H1 (cell line): ENCODE measurements at places on chromosomes 11 and 22. TPM values are rescaled to one million over a fixed set of nuclear protein-coding genes. Genes with fewer than 3 reads are reported as not detected.

- no peak overlapping the region for H3K4me3 ChIP-seq
- H3K27me3 ChIP-seq: no peaks in the 10 kb centered on the region
- DNase-seq: no peak
- H3K27ac ChIP-seq: no peak overlapping the region
These were observed 109.0 kb downstream of the TRIM29 start for GRCh38 chr11:120028897-120029258.

DNA sequence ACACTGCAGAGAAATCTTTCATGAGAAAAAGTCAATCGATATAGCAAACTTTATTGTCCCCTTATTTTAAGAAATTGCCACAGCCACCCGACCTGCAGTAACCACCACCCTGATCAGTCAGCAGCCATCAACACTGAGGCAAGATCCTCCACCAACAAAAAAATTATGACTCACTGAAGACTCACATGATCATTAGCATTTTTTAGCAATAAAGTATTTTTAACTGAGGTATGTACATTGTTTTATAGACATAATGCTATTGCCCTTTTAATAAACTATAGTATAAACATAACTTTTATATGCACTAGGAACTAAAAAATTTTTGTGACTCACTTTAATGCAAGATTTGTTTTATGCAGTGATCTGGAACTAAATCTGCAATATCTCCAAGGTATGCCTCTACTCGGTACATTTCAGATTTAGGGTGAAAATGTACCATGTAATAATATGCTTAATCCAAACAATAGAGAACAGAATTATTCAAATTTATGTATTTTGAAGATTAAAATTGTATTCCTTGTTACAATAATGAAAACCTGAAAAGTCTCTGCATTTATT is 79.2 kb upstream of the CEP126 start:
- H3K27ac ChIP-seq: no peak overlapping the region
- no peak for DNase-seq
- no peak overlapping the region for H3K4me3 ChIP-seq
- no peaks in the 10 kb centered on the region for H3K4me1 ChIP-seq
- H3K36me3 ChIP-seq: no peaks in the 10 kb centered on the region

DNA sequence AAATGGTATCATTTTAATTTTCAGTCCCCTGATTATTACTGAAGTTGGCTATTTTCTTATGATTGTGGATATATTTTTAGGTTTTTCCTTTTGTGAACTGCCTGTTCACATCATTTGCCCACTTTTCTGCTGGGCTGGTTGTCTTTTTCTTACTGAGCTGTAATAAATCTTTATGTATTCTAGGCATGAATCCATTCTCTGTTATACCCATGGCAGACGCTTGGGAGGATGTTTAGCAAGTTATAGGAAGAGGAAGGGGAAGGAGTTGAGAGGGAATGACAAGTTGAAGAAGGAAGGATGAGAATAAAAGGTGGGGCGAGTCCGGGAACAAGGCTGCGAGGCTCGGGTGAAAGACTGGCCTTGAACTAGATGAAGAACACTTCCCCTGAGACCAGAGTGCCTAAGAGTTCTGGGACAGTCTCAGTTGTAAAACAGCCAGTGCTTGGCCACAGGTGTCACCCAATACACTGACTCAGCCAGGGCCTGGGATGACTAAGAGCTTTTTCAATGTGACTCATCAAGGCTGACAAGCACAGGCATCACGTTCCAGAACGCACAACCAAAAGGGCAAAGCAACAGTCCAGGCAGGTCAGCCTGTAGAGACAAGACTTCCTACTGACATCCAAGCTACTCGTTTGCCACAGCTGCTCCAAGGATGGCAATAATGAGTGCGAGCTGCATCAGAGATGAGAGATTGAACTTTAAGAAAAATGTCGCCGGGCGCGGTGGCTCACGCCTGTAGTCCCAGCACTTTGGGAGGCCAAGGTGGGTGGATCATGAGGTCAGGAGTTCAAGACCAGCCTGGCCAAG is 35.2 kb downstream of the LRFN4 start:
- H3K27me3 ChIP-seq: no peaks in the 10 kb centered on the region
- DNase-seq: no peak
- no peaks in the 10 kb centered on the region for H3K36me3 ChIP-seq
- H3K4me1 ChIP-seq: peaks cover 2% of the 10 kb centered on the region

- no peaks in the 10 kb centered on the region for H3K36me3 ChIP-seq
- no peaks in the 10 kb centered on the region for H3K4me1 ChIP-seq
- H3K27me3 ChIP-seq: no peaks in the 10 kb centered on the region
- no peak overlapping the region for H3K4me3 ChIP-seq
These were observed 24.9 kb upstream of the C11orf58 start for GRCh38 chr11:16713594-16713993.

DNA sequence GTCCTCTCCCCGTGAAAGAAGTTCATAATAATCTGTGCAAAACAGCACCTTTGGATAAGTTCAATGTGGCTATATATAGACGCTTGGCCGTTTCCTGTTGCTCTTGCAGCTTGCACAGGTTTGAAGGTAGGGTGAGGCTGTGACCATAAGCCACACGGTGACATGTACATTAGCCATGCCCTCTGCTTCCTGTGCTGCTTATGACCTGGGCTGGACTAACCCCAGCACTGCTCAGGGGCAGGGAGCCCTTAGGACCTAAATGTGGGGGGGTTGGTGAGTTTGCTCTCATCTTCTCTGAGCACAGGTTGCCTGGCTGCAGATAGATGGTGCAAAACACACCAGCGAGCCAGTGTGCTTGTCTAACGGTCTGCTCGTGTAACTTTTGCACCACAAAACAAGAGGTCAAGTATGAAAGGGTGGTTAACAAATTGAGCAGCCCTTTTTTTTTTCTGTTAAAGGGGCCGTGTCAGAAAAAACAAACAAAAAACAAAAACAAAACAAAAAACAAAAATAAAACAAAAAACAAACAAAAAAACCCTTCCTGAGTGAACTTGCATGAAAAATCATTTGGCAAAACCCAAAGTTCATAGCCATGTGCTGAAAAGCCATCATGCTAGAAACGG is 37.3 kb downstream of the FLI1 start:
- no peak overlapping the region for H3K27ac ChIP-seq
- H3K36me3 ChIP-seq: no peaks in the 10 kb centered on the region
- DNase-seq: no peak
- H3K27me3 ChIP-seq: no peaks in the 10 kb centered on the region
- H3K4me1 ChIP-seq: peaks cover 19% of the 10 kb centered on the region; the same call in 1 of the 2 replicates

DNA sequence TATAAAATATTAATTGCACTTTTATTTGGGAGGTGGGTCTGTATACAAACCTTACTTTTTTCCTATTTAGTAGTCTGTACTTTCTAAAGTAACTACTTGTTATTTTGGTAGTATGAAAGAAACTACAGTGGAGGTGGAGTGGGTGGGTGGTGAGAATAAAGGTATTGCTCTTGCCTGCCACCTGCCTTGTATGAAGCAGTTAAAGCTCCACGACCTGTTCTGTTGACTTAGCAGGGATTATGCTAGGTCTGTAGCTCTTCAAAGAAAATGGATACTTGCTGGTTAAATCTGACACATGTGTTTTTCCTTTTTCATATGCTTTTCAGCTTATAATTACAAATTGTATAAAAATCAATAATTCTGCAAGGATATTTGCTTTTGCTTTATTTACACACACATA is 111.9 kb downstream of the EHF start:
- no peaks in the 10 kb centered on the region for H3K27me3 ChIP-seq
- no peak overlapping the region for H3K4me3 ChIP-seq
- H3K36me3 ChIP-seq: peaks cover 12% of the 10 kb centered on the region
- no peak for DNase-seq
- no peaks in the 10 kb centered on the region for H3K4me1 ChIP-seq

- H3K27me3 ChIP-seq: no peaks in the 10 kb centered on the region
- no peak for DNase-seq
- H3K36me3 ChIP-seq: no peaks in the 10 kb centered on the region
- peaks cover 7% of the 10 kb centered on the region for H3K4me1 ChIP-seq
These were observed 34.2 kb upstream of the TSKU start for GRCh38 chr11:76748948-76749347.

DNA sequence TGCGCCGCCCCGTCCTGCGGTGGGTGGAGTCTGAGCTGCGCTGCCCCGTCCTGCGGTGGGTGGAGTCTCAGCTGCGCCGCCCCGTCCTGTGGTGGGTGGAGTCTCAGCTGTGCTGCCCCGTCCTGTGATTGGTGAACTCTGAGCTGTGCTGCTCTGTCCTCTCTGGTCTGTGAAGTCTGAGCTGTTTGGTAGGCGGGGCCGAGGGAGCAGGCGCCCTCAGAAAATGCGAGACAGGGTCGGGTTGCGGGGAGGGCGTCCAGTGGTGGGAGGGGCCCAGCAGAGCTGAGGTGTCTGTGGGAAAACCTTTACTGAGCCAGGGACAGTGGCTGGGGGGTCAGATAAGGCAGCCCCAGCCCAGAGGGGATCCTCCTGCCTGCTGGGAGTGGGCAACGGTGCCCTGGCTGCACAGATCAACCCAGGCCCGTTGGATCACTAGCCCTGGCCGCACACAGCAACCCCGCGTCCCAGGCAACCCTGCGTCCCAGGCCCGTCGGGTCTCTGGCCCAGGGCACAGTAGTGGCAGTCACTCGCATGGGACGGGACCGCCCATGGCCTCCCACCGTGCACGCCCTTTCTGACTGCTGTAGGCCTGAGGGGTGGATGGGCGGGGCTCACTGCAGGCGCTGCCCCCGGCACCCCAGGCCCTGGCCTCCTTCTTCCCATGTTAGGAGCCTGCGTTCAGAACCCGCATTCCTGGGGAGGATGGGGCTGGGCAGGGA is 22.8 kb downstream of the BRSK2 start:
- H3K4me3 ChIP-seq: no peak overlapping the region
- H3K27ac ChIP-seq: no peak overlapping the region
- H3K27me3 ChIP-seq: no peaks in the 10 kb centered on the region
- DNase-seq: no peak
- no peaks in the 10 kb centered on the region for H3K4me1 ChIP-seq
- peaks cover 10% of the 10 kb centered on the region; the same call in 1 of the 2 replicates for H3K36me3 ChIP-seq

DNA sequence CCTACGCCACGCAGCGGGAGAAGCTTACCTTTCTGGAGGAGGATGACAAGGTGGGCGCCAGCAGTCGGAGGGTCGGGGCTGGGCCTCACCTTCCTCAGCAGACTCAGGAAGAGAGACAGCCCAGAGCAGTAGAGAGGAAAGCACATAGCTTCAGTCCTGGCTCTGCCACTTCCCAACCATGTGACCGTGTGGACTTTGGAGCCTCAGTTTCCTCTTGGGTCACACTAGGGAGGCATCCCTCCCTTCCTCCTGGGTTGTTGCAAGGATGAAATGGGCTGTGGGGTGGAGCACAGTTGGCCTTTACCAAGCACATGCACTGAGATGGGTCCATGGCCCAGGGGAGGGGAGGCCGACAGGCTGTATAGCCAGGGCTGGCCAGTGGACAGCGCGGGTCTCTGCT is 12.9 kb downstream of the DPP3 start:
- H3K4me3 ChIP-seq: no peak overlapping the region
- peaks cover 22% of the 10 kb centered on the region for H3K36me3 ChIP-seq
- no peak overlapping the region for H3K27ac ChIP-seq
- H3K4me1 ChIP-seq: 0 out of 2 replicates have a peak, but pooled peaks cover 5% of the 10 kb centered on the region
- DNase-seq: no peak

DNA sequence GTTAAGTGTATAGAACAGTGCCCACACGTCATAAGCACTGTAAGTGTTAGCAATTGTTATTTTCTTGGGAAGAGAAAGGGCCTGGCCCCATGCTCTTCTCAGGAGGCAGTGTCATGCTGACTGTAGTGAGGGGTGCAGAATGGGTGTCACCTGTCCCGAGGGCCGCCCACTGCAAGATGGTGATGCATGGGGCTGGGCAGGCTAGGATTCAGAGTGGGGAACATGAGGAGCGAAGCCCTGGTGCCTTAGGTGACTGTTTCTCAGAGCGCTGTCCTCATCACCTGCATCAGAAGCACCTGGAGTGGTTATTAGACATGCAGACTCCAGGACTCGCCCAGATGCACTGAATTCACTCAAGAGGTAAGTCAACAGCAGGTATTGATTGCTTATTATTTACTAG is 101.0 kb upstream of the PARVA start:
- no peak overlapping the region for H3K27ac ChIP-seq
- DNase-seq: no peak
- no peak overlapping the region for H3K4me3 ChIP-seq
- no peaks in the 10 kb centered on the region for H3K4me1 ChIP-seq

DNA sequence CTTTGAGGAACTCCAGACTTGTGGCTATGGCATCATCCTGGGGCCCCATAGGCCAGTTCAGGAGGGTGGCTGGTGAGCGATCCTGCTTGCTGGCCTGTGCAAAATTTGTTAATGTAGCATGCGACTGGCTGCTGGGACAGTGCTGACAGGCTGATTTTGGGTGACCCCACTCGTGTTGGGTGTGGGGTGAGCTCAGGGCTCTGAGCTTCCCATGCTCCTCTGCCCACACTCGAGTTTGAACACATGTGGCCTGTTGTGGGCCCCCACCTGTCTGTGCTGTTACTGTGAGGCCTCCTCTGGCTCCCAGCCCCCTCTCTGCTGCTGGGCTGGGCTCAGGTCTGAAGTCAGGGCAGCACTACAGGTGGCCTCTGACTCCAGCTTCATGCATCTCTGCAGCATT is 64.4 kb upstream of the MYEOV start:
- H3K27me3 ChIP-seq: no peaks in the 10 kb centered on the region
- no peak overlapping the region for H3K27ac ChIP-seq
- H3K36me3 ChIP-seq: no peaks in the 10 kb centered on the region

GRCh38 chr22:39097098-39098020 is at the start of gene APOBEC3H:
Gene APOBEC3H, plus strand, starts transcription at chr22:39097244. Its CDS starts 3,035 bp downstream, at chr22:39100279.
- H3K36me3 ChIP-seq: no peaks in the 10 kb centered on the region
- no peaks in the 10 kb centered on the region for H3K27me3 ChIP-seq
- no peak for DNase-seq
- peak within 1 kb of the TSS; percentile 39; the same call in 1 of the 2 replicates for H3K27ac ChIP-seq

GRCh38 chr11:17683377-17684161 is 35.8 kb upstream of the MYOD1 start:
- no peak for DNase-seq
- H3K27me3 ChIP-seq: no peaks in the 10 kb centered on the region
- no peak overlapping the region for H3K27ac ChIP-seq

GRCh38 chr11:15707194-15707593 is 592.5 kb downstream of the INSC start:
- H3K36me3 ChIP-seq: no peaks in the 10 kb centered on the region
- DNase-seq: no peak
- H3K4me1 ChIP-seq: no peaks in the 10 kb centered on the region; the same call in 1 of the 2 replicates

The WNT7B gene
- 0.13 and 0.24 TPM in 2 replicates for total RNA-seq

The USP47 gene
- 21.1 and 21.3 TPM in 2 replicates for total RNA-seq

The PUS3 gene
- 20.0 and 22.6 TPM in 2 replicates for total RNA-seq

The FAM227A gene
- 3.8 and 3.9 TPM in 2 replicates for total RNA-seq
